Stimulated activated CD4-positive, alpha-beta T cell treated with anti-CD3 and anti-CD28 coated beads, Interleukin-4, amount 100 ng/mL, for 4 hours (primary cell): ENCODE measurements at places on chromosomes 13 and 19.

DNA sequence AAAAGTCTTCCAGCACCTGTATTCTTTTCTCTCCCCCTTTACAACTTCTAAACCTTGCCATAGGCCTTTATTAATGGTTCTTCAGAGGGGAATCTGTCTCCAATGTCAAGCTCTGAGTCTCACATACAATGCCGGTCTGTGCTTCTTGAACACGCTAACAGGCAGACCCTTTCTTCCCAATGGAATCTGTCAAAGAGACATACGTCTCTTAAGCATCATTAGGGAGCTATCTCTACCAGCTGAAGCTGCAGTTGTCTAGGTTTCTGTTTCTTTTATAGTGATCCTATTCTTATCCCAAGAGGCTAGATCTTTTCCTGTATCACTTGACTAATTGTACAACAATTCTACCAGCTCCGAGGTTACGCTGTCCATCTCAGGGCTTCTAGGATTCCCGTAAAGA lies 560.8 kb upstream of the NBEA start:
- DNase-seq, result no peak

- DNase-seq, result no peak
These were observed 20.7 kb upstream of the TPT1 start for GRCh38 chr13:45361596-45362206.

- DNase-seq, result no peak
These were observed 8.4 kb downstream of the B3GNT3 start for GRCh38 chr19:17803264-17803896.

- DNase-seq, result no peak
These were observed 14.4 kb downstream of the PNMA8A start for GRCh38 chr19:46456930-46457329.

GRCh38 chr19:16222806-16223205 lies 25.1 kb downstream of the AP1M1 start:
- DNase-seq, result no peak

GRCh38 chr19:2769218-2769617 lies 13.9 kb downstream of the SGTA start:
- DNase-seq, result no peak

DNA sequence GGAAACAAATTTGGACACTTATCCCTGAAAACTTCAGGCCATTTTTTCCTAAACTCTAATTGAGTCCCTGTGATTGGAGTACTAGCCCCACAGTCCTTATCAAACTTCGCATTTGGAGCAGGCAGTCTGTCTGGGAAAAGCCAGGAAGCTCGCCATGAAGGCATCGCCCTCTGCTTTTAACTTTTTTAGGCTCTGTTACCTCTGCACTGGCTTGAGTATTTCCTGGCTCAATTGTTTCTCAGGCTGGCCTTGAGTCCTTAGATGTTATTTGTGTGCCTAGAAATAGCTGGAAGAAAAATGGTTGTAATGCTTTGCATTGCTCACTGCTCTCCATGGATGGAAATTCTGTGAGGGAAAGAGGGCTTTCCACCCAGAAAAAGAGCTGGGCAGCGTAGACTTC lies 24.2 kb downstream of the ACTN4 start:
- DNase-seq, result no peak
